ENCODE measurements at places on chromosomes 6 and 20.

DNA sequence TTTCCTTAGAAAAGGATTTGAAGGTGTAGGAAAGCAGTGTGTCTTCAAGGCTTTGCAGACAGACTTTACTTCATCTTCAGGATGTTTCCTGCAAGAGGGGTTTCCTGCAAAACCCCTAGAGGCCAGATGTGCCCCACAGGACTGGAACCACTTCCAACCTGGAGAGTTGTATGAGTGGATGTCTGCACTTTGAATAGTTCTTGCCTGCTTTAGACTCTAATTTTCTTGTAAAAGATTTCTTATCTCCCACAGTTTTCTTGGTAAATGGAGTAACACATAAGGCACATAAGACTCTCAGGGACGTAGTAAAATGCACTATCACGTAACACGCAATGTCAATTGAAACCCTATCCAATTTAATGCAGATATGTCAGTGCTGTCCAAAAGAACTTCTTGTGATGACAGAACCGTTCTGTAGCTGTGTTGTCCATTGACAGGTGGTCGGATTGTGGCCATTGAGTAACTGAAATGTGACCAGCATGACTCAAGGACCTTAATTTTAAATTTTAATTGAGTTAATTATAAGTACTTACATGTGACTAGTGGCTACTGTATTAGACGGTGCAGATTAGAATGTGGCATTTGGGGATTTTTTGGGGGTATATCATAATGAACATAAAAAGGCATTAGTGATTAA, 118.7 kb downstream of the JARID2 start:
- DNase-seq = no peak

- DNase-seq = no peak
These were observed 16.0 kb downstream of the HECA start for GRCh38 chr6:139150920-139151319.

DNA sequence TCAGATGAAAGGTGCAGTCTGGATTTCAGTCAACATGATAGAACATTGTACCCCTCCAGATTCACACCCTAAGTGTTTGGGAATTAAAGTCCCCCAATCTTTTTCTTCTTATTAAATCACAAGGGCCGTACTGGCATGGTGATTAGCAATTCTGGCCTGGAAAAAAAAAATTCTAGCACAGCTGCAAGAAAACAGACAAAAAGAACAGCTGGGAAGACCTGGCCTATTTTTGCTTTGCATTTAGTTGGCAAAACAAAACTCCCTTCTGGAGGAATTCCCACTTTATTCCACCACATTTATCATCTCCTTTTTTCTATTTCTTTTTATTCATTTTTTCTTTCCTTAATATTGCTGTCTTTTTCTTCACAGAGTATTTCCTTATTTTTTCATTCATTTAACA, 39.8 kb upstream of the AKAP12 start:
- no peak for DNase-seq

- no peak for DNase-seq
These were observed at the start of gene VSX1 for GRCh38 chr20:25081730-25082497. Gene VSX1 (minus strand): TSS chr20:25082141. CDS start chr20:25082096, 45 bp downstream.

DNA sequence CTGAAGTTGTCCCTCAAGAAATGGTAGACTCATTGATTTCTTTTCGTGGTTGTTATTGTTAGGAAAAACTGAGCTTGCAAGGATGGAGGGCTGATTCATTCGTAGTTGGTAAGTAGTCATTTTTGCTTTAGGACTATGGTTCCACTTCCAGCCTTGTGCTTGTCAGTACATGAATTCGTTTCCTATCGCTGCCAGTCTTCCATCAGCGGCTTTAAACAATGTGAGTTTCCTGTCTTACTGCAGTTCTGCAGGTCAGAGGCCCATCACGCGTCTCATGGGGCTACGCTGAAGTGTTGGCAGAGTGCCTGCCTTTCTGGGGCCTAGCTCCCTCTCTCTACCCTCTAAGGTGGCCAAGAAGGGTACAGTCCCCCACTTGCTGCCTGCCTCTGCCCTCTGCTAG, 11.4 kb upstream of the MDFI start:
- no peak for DNase-seq

DNA sequence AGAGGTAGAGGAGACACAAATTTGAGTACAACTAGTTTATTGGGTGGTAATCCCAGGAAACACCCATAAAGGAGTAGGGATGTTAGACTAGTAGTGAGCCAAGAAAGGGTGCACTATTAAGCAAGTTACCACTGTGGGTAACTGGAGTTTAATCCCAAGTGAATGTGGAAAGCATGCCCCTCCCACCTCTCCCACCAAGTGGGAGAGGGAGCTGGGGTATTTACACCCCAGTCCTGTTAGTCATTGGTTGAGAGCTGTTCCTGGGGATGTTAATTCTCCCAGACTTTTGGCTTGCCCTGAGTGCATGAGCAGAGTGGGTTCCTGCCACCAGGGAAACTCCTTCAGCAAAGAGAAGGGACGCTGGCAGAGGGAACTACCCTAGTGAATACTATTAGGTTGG, 49.2 kb upstream of the ZFP64 start:
- no peak for DNase-seq

DNA sequence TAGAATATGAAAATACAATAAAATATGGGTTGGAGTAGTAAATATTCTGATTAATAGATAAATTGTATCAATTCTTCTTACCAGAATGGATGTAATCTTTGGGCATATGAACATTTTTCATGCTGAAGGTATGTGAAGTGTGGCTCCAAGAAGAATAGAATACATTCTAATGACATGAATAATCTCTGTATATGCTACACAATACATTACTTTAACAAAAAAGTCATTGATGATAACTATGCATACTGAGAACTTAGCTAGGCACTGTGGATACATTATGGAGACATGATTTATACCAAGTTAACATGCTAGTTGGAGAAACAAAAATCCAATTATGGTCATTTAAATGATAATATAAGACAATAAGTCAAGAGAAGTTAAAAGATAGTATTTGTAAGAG, 62.7 kb upstream of the HDAC2 start:
- DNase-seq = no peak

DNA sequence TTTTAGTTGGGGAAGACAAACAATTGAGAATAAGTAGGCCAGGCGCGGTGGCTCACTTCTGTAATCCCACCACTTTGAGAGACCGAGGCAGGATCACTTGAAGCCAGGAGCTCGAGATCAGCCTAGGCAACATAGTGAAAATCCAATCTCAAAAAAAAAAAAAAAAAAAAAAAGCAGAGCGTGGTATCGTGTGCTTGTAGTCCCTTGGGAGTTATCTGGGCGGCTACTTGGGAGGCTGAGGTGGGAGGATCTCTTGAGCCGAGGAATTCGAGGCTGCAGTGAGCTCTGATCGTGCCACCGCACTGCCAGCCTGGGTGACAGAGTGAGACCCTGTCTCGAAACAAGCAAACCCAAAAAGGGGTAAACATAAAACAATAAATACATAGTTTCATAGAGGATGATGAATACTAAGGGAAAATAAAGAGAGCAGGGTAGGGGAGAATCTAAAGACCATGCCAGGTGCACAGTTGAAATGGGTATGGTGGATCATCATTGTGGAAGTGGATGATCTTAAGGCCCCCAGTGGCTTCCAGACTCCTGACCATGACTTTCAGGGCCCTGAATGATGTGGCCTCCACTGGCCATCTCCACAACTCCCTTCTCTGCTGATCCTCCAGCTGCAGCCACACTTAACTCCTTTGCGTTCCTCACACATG, 947 bp downstream of the POFUT1 start:
- no peak for DNase-seq

- DNase-seq = no peak
These were observed 152.6 kb downstream of the TBC1D7 start for GRCh38 chr6:13175759-13176158.

DNA sequence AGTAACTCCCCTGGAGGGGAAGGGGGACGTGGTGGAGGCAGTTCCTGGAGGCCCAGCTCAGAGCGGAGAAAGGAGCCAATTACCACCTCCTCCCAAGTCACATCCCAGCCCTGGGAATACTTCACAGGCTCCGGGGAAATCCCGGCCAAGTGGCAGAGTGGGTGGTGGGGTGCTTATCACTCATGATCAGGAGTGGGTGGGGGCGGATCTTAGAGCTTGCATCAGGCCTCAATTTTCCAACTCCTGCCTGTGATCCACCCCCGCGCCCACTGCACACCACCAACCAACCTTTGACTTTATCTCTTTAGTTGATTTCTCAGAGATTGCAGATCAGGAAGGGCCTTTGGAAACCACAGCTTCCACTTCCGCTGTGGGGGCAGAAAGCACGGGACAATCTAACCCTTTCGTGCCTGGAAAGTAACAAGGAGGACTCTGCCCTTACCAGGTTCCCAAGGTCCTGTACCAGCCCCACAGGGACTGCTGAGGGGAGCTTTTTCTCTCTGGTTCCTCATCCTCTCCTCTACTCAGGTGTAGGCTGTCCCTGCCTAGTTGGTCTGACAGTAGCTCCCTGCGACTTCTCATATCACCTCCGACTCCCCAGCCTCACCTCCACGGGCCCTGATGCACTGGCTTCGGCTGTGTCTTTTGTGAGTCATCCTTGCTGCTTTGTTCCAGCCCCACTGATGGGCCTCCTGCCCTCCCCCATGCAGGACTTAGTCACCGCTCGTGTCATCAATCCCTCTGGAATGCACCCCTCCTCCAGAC, 24.9 kb upstream of the IER3 start:
- peak; percentile 62 for DNase-seq

GRCh38 chr6:168741942-168742782, 301.2 kb downstream of the SMOC2 start:
- no peak for DNase-seq

DNA sequence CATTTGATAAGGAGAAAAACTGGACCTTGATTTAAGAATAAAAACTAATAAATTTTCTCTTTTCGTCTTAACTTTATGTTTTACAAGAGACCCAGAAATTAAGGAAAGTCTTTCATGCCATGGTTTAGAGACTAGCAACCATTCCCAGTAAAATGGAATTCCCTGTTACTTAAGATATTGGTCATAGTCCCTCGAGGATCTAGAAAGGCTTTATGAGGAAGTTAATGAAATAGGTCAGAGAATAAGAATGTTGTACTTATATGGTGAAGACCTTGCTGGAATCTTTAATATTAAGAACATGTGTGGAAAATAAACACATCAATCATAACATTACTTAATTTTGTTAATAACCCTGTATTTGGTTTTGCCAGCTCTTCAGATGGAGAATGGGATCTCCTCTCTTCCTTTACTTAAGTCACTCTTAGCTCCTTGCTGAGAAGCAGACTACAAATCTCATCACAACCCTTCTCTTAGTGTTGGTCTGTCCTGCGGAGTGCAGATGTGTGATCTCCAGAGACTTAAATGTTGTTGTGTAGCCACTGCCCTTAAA, 382.9 kb downstream of the QKI start:
- no peak for DNase-seq

All from kidney (tissue), 22 donors.